Gastrocnemius medialis (tissue), 4 donors: ENCODE measurements at places on chromosomes 5 and 9. TPM values are rescaled to one million over a fixed set of nuclear protein-coding genes. Genes with fewer than 3 reads are reported as not detected.

DNA sequence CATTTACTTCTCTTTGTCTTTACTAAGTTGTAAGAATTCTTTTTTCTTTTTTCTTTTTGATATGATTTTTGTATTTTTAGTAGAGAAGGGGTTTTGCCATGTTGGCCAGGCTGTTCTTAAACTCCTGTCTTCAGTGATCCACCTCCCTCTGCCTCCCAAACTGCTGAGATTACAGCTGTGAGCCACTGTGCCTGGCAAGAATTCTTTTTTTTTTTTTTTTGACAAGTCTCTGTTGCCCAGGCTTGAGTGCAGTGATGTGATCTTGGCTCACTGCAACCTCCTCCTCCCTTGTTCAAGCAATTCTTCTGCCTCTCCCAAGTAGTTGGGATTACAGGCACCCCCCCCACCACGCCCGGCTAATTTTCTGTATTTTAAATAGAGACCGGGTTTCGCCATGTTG is 9.9 kb downstream of the NPM1 start:
- no peak overlapping the region for H3K27ac ChIP-seq
- no peaks in the 10 kb centered on the region for H3K4me1 ChIP-seq
- no peaks in the 10 kb centered on the region for H3K27me3 ChIP-seq
- no peak for DNase-seq

DNA sequence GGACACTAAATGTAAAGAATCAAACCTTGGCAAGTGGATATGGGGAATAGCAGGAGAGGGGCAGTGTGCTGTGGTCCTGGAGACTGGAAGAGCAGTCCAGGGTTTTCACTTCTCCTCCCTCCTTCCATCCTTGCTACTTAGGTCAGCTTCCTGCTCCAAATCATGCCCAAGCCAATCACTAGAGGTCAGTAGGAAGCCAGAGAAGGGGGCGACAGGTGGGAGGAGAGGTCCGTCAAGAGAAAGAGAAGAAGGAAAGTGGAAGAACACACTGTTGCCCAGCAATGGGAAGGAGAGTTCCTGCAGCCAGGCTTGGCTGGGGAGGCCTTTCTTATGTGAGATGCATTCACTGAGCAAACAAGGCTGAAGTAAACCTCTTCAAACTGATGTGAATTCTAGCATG is 289.6 kb downstream of the DTWD2 start:
- no peak for DNase-seq
- H3K4me1 ChIP-seq = no peaks in the 10 kb centered on the region
- H3K4me3 ChIP-seq = no peak overlapping the region
- H3K27ac ChIP-seq = no peak overlapping the region
- no peaks in the 10 kb centered on the region for H3K36me3 ChIP-seq

DNA sequence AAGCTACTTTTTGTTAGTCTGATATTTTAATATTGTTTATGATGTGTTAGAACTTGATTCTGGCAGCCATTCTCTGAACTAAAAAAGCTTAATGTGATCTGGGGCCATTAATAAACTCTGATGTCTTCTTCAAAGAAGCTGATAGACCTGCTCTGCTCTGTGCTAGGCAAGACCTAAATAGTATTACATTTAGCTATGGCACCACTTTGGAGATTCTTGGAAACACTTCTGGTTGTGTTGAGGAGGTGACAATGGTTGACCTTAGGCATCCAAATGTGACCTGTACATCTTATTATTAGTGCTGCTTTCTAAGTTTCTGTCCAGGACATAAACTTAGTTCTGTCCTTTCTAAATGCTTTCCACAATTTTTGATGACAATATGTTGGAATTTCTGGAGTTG is 21.7 kb upstream of the SCGB3A2 start:
- H3K27ac ChIP-seq = no peak overlapping the region
- no peaks in the 10 kb centered on the region for H3K4me1 ChIP-seq
- H3K36me3 ChIP-seq = no peaks in the 10 kb centered on the region
- no peak for DNase-seq
- no peaks in the 10 kb centered on the region for H3K27me3 ChIP-seq

- DNase-seq = peak; percentile 48
- H3K4me1 ChIP-seq = no peaks in the 10 kb centered on the region
- no peaks in the 10 kb centered on the region for H3K27me3 ChIP-seq
- no peaks in the 10 kb centered on the region for H3K36me3 ChIP-seq
These were observed 42.3 kb upstream of the JMY start for GRCh38 chr5:79193643-79194042.

GRCh38 chr5:138945421-138946240 is 70.5 kb upstream of the LRRTM2 start:
- DNase-seq = no peak
- H3K36me3 ChIP-seq = peaks cover 11% of the 10 kb centered on the region
- H3K4me1 ChIP-seq = peaks cover 10% of the 10 kb centered on the region
- no peak overlapping the region for H3K27ac ChIP-seq
- no peaks in the 10 kb centered on the region for H3K27me3 ChIP-seq
- no peak overlapping the region for H3K4me3 ChIP-seq

DNA sequence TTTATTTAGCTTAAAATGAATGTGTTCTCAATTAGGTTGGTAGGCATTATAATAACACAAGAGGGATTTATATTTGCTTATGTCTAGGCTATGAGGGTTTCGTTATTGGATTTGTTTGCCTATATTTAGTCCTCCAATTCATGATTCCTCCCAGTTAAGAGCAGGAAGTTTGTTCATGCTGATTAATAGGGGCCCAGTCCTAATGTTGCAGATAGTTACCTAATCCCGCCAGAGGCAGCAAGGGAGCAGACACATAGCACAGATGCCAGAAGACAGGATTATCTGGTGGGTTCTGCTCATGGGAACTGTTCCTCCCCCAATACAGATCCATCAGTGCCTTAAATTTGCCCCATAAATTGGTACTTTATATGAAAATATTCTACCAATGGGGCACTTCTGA is 100.8 kb upstream of the TLE4 start:
- no peak for DNase-seq
- H3K4me3 ChIP-seq = no peak overlapping the region
- H3K27ac ChIP-seq = no peak overlapping the region
- no peaks in the 10 kb centered on the region for H3K36me3 ChIP-seq

DNA sequence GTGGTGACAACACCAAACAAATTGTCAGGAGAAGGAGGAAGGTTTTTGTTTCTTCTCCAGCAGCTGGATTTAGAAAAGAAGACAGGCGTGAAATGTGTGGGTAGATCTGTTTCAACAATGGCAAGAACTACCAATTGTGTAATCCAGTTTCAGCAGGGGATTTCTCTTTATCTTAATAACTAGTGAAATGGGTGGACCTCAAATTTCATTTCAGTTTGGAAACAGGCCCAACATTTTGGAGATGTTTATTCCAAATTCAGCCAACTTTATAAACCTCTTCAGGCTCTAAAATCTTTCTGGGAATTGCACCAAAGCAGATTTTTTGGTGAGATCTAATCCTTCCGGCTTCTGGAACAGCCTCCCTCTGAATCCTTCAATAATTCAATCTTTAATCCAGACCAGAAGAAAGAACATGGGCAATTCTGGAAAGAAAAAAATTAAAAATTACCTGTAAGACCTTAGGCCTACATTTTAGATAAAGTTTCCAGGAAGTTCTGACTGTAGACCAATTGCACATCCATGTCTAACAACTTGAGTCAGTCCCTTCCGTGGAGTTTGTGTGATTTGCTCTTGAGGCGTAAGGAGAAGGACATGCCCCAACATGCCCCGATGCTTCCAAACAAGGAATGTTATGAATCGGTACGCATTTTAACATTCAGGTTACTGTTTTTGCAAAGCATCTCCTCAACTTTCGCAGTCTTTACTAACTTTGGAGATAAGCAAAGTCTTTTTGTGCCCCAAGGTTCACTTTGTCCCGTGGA is 423.6 kb downstream of the IRX1 start:
- H3K27ac ChIP-seq = no peak overlapping the region
- no peak for DNase-seq
- no peaks in the 10 kb centered on the region for H3K36me3 ChIP-seq
- H3K27me3 ChIP-seq = no peaks in the 10 kb centered on the region
- H3K4me1 ChIP-seq = no peaks in the 10 kb centered on the region

DNA sequence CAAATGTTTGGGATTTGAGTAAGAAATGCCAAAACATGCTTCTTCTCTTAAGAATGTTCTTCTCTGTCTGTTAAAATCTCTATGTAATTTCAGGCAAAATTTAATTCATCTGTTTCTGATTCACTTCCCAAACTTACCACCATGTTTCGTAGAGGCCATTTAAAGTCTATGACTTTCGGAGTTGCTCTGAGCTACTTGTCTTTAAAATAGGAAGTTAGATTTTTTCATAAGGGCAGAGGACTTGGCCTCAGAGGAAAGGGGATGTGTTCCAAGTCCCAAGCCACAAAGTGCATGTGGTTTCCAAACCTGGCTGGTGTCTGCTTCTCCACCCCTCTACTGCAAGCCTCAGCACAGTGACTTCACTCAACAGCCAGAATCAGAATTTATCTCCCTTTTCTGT is 111.3 kb upstream of the ADRA1B start:
- peak overlapping the region; percentile 16 for H3K27ac ChIP-seq
- H3K27me3 ChIP-seq = no peaks in the 10 kb centered on the region
- peak; percentile 60 for DNase-seq

- no peaks in the 10 kb centered on the region for H3K27me3 ChIP-seq
- no peaks in the 10 kb centered on the region for H3K4me1 ChIP-seq
- no peak for DNase-seq
- H3K36me3 ChIP-seq = no peaks in the 10 kb centered on the region
- H3K4me3 ChIP-seq = no peak overlapping the region
These were observed 97.1 kb downstream of the MTX3 start for GRCh38 chr5:79893976-79894375.

- no peaks in the 10 kb centered on the region for H3K36me3 ChIP-seq
- no peaks in the 10 kb centered on the region for H3K27me3 ChIP-seq
- H3K4me1 ChIP-seq = peaks cover 68% of the 10 kb centered on the region
- peak overlapping the region; percentile 4 for H3K4me3 ChIP-seq
- DNase-seq = no peak
These were observed 64.6 kb upstream of the PLPP1 start for GRCh38 chr5:55599148-55600050.

The ITGA1 gene
- total RNA-seq = 5.7 TPM

DNA sequence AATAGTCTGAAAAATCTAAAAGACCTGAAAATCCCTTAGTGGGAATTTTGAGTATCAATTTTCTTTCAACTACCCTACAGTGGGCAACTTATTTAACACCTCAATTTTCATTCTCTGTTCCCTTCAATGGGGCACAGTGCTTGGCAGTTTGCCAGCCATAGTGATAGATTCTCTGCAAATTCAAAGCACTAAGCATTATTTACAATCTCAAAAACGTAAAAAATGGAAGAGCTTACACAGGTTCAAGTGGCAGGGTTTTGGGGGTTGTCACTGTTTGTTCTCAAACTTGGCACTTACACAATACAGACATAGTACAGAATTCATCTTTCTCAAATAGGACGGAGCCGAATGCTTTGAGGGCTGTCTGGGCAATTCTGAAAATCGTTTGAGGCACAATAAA is 515.0 kb downstream of the EFNA5 start:
- H3K27ac ChIP-seq = no peak overlapping the region
- H3K4me3 ChIP-seq = no peak overlapping the region
- no peak for DNase-seq
- H3K36me3 ChIP-seq = no peaks in the 10 kb centered on the region

- H3K27ac ChIP-seq = no peak overlapping the region
- no peaks in the 10 kb centered on the region for H3K4me1 ChIP-seq
- no peak overlapping the region for H3K4me3 ChIP-seq
- no peaks in the 10 kb centered on the region for H3K36me3 ChIP-seq
- no peak for DNase-seq
These were observed 103.3 kb upstream of the NFIB start for GRCh38 chr9:14417237-14417636.

The CDC25C gene
- total RNA-seq = not detected

GRCh38 chr5:142153674-142154448 is 45.3 kb downstream of the NDFIP1 start:
- no peak overlapping the region for H3K4me3 ChIP-seq
- H3K27ac ChIP-seq = no peak overlapping the region
- no peaks in the 10 kb centered on the region for H3K27me3 ChIP-seq

- no peaks in the 10 kb centered on the region for H3K36me3 ChIP-seq
- no peaks in the 10 kb centered on the region for H3K4me1 ChIP-seq
- no peak for DNase-seq
- H3K27me3 ChIP-seq = no peaks in the 10 kb centered on the region
- no peak overlapping the region for H3K27ac ChIP-seq
These were observed 56.7 kb upstream of the PCA3 start for GRCh38 chr9:76707510-76707909.

The TLE4 gene
- 64.6 TPM for total RNA-seq

The TRPM6 gene
- not detected for total RNA-seq

DNA sequence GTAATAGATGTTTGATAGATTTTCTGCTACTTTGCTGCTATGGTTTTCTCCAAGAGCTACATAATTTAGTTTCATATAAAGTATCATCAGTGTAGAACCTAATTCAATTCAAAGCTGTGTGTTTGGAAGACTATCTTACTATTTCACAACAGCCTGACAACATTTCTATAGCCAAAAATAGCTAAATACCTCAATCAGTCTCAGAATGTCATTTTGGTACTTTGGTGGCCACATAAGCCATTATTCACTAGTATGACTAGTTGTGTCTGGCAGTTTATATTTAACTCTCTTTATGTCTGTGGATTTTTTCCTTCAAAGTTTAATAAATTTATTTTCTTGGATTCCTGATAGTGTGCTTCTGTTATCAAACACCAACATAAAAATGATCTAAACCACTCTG is 35.1 kb upstream of the CCDC152 start:
- H3K36me3 ChIP-seq = peaks cover 12% of the 10 kb centered on the region
- DNase-seq = no peak
- H3K27me3 ChIP-seq = no peaks in the 10 kb centered on the region
- H3K4me3 ChIP-seq = no peak overlapping the region
- H3K4me1 ChIP-seq = no peaks in the 10 kb centered on the region

- H3K36me3 ChIP-seq = no peaks in the 10 kb centered on the region
- H3K27ac ChIP-seq = no peak overlapping the region
- peaks cover 4% of the 10 kb centered on the region for H3K4me1 ChIP-seq
- no peak for DNase-seq
These were observed 459.3 kb upstream of the MEF2C start for GRCh38 chr5:89342106-89342876.

DNA sequence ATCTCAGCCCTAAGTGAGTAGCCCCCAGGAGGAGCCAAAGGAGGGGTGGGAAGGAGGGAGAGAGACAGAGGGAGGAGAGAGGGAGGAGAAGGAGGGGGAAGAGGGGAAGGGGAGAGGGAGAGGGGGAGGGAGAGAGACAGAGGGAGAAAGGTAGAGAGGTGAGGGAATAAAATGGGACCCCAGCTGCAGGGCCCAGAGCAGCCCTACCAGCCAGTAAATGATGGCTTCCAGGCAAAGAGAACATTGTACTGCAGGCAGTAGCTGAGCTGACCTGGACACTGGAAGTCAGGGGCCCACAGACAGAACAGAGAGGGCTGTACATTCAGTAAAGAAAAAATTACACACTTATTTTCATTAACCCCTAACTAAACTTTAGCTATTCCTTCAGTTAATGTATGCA is 57.8 kb upstream of the GNE start:
- no peak for DNase-seq
- no peaks in the 10 kb centered on the region for H3K4me1 ChIP-seq
- no peak overlapping the region for H3K4me3 ChIP-seq
- H3K27me3 ChIP-seq = no peaks in the 10 kb centered on the region
- no peaks in the 10 kb centered on the region for H3K36me3 ChIP-seq
